Activated T-cell treated with anti-CD3 and anti-CD28 coated beads for 24 hours (primary cell): ENCODE measurements at places on chromosomes 11 and 22.
A peak's percentile ranks its signal among the peaks of the same experiment; 100 is the strongest.

DNA sequence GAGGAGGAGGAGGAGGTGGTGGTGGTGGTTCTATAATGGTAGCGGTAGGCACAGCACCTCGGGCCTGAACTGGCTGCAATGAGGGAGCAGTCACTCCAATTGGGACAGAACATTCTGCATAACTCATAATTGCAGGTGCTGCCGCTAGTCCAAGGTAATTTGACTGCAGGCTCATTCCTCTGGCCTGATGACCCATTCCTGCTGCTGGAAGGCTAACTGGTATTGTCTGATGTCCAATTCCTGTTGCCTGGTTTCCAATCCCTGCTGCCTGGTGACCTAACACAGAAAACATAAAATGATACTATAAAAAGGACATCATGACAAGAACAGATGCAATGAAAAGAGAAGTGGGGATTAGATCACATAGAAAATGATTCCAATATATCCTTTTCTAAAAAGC, 7.9 kb upstream of the AGBL2 start:
- no peak for DNase-seq

DNA sequence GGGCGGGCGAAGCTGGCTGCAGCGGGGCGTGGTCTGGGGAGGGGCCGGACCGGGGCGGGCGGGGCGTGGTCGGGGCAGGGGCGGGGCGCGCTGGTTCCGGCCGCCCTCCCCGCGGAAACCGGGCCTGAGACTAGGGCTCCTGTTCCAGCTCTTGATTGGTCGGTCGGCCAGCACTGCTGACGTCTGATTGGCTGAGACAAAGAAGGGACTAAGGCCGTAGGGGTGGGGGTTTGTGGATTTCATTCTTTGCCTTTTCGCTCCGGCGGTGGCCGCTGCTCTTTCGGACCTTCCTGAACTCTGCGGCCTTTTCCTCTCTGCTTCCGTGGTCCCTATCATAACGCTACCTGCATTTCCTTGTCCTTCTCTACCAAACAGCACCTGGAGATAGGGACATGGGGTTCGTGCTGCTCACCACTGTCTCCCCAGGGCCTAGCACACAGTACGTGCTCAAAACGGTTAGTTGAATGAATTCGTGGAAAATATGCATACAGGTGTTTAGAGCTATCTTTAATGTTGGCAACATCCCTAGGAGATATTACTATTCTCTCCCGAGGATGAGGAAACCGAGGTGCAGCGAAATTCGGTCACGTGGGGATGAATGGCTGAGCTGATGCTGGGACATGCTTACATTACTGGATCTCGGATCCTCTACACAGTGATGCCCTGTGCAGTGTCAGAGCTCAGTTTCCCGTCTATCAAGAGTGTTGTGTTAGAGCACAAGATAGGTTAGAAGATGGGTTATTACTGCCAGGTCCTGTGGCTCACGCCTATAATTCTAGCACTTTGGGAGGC, 62.8 kb downstream of the NFAM1 start:
- DNase-seq: peak; percentile 74

DNA sequence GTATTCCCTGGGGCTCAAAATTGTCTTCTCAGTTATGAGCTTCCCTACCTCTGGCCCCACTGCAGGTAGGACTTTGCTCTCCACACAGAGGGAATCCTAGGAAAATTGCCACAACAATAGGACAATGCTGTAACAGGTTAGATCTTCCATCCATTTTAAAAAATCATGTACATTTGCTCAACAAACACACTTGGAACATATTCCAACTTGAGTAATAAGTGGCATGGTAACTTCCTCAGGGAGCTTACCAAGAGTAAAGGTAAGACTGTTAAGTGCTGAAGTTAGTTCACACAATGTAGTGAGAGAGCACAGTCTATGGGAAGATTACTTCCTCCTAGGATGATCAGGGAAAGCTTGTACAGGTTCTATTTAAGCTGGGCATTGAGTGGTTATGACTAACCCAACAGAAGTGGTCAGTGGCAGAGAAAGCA, 78.9 kb upstream of the BIRC3 start:
- no peak for DNase-seq

- no peak for DNase-seq
These were observed 28.9 kb upstream of the CBX7 start for GRCh38 chr22:39181356-39181755.

- DNase-seq: no peak
These were observed 47.0 kb upstream of the CARS1 start for GRCh38 chr11:3104051-3104714.

- no peak for DNase-seq
These were observed 8.3 kb upstream of the UBQLNL start for GRCh38 chr11:5524756-5525155.

- no peak for DNase-seq
These were observed 2222.5 kb downstream of the LRRC4C start for GRCh38 chr11:39236916-39237315.

GRCh38 chr22:36546932-36547331, 18.0 kb upstream of the EIF3D start:
- no peak for DNase-seq

DNA sequence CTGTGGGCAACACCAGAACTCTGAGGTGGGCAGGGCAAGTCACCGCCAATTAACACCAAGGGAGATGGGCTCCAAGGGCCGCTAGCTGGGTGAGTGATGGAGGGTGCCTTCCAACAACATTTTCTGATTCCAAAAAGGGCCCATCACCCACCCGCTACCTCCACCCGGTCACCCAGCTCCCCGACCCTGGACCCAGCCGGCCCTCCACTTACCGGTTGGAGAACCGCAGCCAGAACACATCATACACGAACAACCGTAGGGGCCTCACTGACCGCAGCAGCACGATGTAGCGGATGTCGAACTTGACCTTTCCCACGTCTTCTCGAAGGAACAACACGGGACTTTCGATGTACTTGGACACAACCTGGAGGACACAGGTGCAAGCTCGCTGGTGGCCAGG, 14.7 kb downstream of the TTLL12 start:
- DNase-seq: no peak

GRCh38 chr22:41567512-41567768, 6.6 kb downstream of the CSDC2 start:
- no peak for DNase-seq

GRCh38 chr11:44380009-44380313, 70.0 kb upstream of the ALX4 start:
- DNase-seq: no peak

- no peak for DNase-seq
These were observed 19.9 kb upstream of the EMSY start for GRCh38 chr11:76424891-76425290.

GRCh38 chr11:19419021-19419750, 178.4 kb upstream of the E2F8 start:
- DNase-seq: no peak

DNA sequence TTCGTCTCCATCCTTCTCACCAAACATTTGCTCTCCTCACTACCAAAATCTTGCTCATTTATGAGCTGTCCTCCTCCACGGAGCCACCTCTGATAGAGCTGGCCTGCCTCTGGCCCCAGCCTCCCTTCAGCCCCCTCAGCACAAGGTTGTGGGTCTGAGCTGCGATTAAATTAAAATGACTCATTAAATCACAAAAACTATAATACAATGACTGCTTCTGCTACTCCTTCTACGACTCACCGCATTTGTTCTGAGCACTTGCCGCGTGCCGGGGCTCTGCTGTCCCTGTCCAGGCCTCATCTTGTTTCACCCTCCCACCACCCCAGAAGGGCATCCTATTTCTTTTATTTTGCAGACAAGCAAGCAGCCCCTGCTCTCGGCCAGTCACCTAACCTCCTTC, 49.2 kb upstream of the TIMP3 start:
- DNase-seq: no peak

GRCh38 chr22:22936915-22937656, 49.5 kb downstream of the IGLL5 start:
- no peak for DNase-seq

- no peak for DNase-seq
These were observed 25.0 kb upstream of the SYN3 start for GRCh38 chr22:33083212-33083611.

- no peak for DNase-seq
These were observed 5.5 kb downstream of the IRF7 start for GRCh38 chr11:610146-610801.

DNA sequence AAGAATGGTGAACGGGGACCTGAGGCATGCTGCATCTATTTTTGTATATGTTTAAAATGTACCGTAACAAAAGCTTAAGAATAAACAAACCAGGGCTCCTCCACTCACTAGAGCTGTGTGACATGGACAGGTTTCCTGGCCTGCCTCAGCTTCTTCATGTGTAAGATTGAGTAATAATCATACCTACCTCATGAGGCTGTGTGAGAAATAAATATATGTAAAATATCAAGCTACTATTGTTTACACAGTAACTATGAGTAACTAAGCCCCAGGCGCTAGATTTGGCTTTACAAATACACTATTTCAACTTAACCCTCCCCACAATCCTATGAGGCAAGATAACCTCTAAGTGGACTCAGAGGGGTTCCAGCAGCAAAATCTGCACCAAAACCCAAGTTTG, 66.4 kb downstream of the SMCO4 start:
- DNase-seq: no peak
